CD8-positive, alpha-beta memory T cell (primary cell): ENCODE measurements at places on chromosomes 6 and 20.

DNA sequence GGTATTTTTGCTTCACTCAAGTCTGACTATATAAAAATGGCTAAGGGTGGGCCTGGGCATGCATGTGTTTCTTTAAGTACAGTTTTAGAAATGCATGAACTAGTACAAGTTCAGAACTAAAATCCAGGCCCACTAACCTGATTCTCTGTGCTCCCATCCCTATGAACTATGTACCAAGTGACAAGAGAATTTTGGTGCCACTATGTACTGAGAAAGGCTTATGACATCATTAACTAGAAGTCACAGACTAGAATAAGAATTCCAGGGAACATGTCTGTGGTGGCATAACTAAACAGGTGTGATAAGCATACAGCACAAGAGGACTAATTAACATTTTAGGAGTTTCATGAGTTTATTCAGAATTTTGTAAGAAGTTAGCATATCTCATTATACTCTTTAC is 16.1 kb downstream of the TENT5A start:
- DNase-seq, result no peak

GRCh38 chr20:44217342-44218092 is 6.9 kb upstream of the OSER1 start:
- peak; percentile 79 for DNase-seq

DNA sequence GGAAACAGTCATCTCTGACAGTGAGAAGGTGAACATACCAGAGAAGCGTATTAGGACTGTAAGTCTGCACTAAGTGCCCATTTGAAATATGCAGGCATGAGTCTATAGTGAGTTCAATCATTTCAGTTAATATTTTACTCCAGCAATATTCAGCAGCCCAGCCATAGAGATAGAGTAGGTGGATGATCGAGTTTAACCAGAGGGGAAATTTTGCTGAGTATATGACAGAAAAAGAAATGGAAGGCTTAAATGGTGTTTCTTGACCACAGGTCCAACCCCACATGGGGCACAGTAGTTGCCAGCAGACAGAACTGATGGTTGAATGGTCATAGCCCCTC is 39.8 kb downstream of the KIF6 start:
- DNase-seq, result no peak

- DNase-seq, result no peak
Observed at GRCh38 chr6:156774863-156775405, 2.2 kb upstream of the ARID1B start.

- no peak for DNase-seq
Observed at GRCh38 chr6:113489952-113490746, 367.0 kb upstream of the MARCKS start.

GRCh38 chr6:113385020-113385431 is 472.1 kb upstream of the MARCKS start:
- no peak for DNase-seq

DNA sequence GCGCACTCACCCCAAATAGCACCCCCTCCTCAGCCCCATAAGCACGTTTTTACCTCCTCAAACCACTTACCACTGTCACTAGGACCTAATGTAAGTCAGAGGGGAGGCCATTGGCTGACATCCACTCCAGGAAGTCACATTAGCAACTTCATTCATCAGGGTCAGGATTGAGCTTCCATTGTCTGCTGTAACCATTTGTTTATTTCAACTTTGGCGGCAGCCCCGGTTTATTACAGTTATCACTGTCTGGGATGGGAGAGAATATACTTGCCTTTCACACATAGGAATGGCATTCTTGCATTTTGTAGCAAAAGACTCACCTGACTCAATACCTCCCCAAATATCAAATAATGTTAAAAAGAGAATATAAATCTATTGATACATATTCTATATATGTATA is 38.3 kb downstream of the MAFB start:
- no peak for DNase-seq

GRCh38 chr6:75926293-75927168 is 145.9 kb downstream of the IMPG1 start:
- DNase-seq, result no peak

DNA sequence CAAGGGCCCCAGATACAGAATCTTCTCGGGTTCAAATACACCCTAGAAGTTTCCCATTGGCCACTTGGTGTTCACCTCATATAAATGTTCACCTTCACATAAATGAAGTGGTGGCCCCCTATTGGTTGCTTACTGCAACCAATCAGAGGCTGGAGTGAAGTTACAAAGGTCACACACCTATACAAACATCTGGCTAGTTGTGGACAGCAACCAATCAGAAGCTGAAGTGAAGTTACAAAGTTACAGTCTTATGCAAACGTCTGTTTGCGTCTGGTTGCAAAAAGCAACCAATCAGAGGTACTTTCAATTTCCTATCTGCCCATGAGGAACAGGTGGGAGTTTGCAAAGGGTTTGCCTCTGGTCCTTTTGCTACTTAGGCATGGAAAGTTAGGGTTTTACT is 206.5 kb upstream of the BMP2 start:
- no peak for DNase-seq

DNA sequence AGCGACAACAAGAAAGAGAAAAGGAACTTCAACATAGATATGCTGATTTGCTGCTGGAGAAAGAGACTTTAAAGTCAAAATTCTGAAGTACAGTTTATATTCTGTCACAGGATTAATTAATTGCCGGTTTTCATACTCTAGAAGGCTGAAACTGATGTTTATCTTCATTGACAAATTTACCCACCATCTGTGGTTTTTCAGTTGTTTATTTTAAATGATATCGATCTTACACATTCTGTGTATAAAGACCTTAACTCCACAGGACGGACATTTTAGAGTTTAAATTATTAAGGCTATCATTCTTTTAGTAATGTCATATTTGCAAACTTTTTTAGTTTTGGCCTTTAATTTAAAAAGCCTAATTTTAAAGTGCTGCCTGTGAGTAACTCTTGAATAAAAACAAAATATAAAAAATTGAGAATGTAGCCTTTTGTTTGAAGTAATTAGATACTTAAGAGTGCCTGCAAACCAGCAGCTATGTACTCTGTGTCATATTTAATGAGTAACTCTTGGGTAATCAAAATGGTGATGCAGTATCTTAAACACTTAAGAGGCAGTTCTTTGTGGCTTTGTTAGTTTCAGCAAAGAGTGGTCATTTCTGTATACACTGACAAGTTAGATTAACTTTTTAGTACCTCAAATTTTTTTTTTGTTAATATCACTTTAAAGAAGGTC is 59.3 kb downstream of the CDC5L start:
- DNase-seq, result no peak

GRCh38 chr6:154672086-154672485 is 61.1 kb upstream of the SCAF8 start:
- DNase-seq, result no peak

GRCh38 chr6:30686009-30686907 is at the start of gene PPP1R18:
Gene PPP1R18 (minus strand): TSS chr6:30686645. CDS start chr6:30686018, 627 bp downstream.
- peak; percentile 68 for DNase-seq

DNA sequence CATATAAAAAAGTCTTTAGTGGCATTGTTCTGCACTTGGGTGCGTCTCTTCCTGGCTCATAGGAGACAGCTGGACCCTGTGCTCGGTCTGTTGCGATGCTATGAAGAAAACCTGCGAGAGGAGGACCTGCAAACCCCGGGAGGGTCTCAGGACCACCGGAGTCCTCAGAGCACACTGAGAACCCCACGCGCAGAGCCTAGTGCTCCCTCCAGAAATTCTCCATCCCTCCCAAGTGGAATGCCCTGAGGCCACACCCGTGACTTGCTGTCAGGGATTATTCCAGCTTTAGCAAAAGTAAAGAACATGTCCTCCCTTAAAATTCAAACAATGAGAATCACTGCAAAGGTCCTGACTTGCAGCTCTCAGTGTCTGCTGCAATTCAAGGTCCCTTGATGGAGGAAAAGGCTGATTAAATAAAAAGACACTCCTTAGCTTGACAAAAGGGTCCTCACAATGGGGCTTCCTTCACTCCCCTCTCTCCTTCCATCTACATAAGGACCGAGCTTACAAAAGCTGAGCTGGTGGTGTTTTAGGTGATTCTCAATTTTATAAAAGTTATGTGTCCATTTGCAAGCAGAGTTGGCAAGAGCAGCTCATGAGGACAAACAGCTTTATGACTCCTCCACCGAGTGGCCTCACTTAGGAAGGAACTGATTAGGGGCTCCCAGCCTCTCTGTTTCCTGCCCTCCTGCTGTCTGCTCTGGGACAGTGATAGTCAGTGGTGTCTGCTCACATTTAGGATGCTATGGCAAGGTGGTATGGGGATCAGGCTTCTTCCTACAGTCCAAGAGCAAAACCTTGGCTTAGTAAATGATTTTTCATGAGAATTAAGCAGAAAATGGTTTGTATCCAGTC is 97.0 kb downstream of the RAMACL start:
- DNase-seq, result no peak

GRCh38 chr6:11810854-11811643 is 32.4 kb upstream of the ADTRP start:
- no peak for DNase-seq

DNA sequence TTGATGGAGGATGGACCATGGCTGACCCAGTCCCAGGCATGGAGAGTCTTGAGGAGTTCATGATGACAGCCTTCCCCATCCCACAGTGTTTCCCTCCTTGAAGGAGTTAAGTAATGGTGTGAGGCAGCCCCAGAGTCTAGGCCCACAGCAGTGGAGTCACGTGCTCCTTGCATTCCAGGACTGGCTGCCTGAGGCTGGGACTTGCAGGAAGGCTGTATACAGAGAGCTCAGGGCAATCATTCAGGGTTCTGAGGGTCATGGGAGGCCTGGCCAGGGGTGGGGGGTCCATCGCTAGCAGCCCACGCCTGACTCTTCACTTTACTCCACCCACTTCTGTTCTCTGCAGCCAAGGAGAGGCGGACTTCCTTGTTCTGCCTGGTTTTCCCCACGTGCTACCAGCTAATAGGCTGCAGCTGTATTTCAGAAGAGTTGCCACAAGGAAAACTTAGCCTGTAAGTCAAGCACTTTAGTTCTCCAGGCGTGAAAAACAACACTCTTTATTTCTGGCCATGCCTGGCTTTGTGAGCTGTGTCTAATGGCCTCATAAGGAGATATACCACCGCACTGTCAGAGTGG is 272.5 kb downstream of the DHX35 start:
- DNase-seq, result no peak

DNA sequence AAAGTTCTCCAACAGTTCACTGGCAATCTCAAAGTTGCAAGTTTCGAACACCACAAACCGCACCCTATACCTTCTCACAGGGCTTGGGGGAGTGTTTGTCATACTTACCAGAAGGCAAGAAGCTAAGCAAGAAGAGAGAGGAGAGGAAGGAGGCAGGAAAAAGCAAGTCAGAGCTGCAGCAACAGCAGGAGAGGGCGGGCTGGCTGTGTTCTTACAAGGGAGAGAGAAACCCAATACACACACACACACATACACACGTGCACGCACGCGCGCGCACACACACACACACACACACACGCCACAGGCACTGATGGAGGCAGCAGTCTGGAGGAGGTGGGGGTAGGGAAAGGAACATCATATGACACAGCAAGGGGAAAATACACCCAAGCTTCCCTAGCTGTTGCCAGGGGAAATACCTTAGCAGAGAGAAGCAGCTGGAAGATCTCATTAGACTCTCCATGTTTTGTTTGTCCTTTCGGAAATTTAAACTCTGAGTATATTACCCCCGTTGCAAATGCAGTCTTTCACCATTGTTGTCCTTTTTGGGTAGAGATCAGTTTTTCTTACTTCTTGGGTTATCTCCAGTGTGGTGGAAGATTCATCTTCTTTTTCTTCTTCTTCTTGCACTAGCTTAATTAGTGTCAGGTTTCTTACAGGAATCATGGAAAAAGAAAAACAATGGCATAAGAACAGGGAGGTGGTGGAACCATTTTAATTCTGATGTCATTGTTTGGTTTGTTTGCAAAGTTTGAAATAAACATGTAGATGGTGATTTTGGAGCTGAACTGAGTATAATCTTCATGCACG is at the start of gene TXLNB:
TXLNB (minus strand) TSS at position 186 of the 807 bp plus-strand sequence. CDS start 3,099 bp downstream, outside the sequence.
- peak; percentile 54 for DNase-seq

DNA sequence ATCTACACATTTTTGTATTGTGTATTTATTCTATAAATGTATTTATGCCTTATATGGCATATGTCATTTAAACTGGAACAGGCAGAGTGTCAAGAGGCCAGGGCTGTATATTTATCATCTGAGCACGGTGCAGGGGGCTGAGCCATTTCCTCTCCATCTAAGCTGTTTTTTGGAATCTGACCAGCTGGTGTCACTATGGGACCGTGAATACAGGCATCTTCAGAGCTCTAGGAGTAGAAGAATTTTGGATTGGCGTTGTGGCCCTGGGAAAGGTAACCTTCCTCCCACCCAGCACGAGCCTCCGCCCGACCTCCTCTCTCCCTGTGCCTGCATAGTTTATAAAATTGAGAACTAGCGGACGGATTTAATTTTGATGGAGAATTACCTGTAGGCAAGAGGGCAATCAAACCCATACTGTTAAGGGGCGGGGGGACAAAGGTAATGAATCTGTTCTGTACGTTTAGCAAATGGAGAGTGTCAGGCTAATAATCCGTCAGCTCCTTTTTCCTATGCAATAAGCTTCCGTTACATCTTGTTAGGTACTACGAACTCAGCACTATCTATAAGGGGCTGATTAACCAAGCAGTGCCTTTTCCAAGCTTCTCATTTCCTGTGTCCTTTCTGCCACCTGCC is 29.0 kb upstream of the EEF1E1 start:
- no peak for DNase-seq

DNA sequence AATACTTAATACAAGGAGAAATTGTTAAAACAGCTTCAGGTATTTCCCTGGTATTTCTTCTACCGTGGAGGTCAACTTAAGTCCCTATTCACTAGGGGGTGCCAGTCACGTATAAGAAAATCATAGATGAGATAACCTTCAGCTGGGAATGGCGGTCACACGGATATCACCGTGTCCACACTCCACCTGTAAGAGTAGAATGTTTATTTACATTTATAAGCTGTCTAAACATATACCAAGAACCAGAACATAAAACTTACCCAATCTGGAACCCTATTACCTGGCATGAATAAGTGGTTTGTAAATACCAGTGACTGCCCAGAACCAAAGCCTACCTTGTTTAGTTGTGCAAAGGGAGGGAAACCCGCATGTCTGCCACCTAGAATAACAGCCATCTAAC is 1.9 kb upstream of the ELOVL4 start:
- peak; percentile 62 for DNase-seq

GRCh38 chr6:149060300-149060984 is 257.1 kb upstream of the TAB2 start:
- DNase-seq, result peak; percentile 34

DNA sequence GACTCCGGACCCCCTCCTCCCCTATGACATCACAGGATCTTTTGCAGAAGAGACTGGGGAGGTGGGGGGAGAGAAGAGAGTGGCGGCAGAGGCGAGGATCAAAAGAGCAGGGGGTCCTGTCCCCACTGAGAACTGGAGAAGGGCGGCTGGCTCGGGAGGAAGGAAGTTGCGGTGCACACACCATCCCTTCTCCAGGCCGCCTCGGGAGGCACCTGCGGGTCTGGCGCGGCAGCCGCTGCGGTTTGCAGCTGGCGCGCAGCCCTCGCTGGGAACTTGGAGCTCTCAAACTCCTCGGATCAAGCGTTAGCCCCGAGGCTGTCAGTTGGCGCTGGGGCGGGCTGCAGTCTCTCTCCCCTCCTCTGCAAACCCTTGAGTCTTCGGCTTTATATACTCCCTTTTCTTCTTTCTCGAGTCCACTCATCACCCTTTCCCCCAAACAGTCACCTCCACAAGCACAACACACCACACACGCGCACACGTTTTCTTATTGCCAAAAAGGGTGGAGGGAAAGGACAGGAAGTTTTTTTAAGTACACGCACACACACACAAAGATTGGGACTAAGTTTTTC is 180.7 kb downstream of the TBXT start:
- DNase-seq, result no peak
